Naive thymus-derived CD4-positive, alpha-beta T cell (primary cell): ENCODE measurements at places on chromosomes 16 and 17. TPM values are rescaled to one million over a fixed set of nuclear protein-coding genes. Genes with fewer than 3 reads are reported as not detected.

DNA sequence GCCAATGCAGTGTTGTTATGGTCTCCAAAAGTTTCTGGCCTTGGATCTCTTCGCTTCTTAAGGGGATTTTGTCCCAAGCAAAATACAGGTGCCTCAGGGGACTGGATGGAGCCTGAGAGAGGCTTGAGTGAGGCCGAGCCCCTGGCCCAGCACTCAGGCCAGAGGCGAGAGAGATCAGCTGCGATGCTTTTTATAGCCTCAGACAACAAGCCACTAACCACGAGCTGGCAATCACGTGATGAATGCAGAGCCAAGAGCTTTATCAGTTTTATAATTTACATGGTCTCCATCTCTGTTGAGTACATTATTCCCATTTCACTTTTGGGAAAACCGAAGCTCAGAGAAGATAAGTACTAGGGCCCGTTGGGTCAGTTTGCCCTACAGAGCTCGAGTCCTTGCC lies 360.0 kb upstream of the CDH5 start:
- DNase-seq = no peak

GAST gene
- polyA plus RNA-seq = not detected

DNA sequence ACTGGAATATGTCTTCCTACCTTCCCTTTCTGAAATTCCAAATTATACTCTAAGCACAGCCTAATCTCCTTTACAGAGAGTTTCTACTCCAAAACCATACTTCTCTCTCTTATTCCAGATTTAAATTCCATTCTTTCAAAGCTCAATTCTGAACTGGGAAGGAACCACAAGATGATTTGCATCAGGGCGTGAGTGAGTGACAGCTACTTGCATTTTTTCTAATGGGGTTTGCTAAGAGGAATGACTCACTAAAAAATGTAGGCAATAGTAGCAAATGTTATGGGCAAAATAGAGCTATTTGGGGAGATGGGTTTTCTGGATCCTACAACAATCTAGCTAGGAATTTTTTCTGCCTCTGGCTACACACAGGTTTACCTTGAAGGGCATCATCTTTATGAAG lies 244.6 kb upstream of the PSMD7 start:
- DNase-seq = no peak

CCL4 gene
- 0.74 TPM for polyA plus RNA-seq

GRCh38 chr17:30323262-30323894 lies 10.5 kb downstream of the TMIGD1 start:
- DNase-seq = peak; percentile 77

HBZ gene
- polyA plus RNA-seq = not detected
